Stimulated activated CD8-positive, alpha-beta memory T cell treated with anti-CD3 and anti-CD28 coated beads, Interleukin-7, amount 100 ng/mL, for 1 hour (primary cell): ENCODE measurements at places on chromosomes 13 and 19.

DNA sequence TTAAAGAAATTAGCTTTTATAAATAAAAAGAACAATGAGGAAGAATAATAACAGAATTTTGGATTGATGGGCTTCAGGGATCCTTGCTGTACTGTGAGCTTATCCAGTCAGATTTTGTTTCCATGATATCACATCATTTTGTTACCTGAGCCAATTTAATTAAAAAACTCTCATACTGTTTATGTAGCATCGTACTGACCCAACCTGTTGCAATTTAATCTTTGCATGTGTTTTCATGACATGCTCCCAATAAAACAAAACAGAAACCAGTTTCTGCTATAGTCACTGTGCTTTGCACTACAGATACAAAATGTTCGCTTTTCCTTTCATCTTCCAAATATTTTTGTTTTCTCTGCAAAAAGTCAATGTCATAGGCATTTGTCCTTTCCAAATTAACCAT is 109.7 kb upstream of the RNF113B start:
- DNase-seq: no peak

DNA sequence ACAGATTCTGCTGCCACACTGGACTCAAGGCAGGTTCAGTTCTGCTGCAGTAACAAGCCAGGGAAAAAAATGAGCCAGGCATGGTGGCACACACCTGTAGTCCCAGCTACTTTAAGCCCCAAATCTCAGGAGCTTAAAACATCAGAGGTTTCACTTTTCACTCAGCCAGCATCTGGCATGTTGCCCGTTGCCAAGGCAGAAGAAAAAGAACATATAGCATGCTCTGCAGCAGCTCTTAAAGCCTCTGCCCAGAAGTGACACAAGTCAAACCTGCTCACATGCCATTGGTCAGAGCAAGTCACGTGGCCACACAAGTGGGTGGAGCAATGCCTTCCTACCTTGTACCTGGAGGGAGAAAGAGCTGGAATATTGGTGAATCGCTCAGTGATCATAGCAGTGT is 14.7 kb upstream of the ADGRE5 start:
- peak; percentile 65 for DNase-seq

- DNase-seq: no peak
Observed at GRCh38 chr19:43774103-43774939, 6.5 kb downstream of the KCNN4 start.

GRCh38 chr13:22758245-22758644 is 422.5 kb upstream of the SGCG start:
- no peak for DNase-seq

GRCh38 chr13:68850160-68850559 is 1257.5 kb upstream of the ATXN8OS start:
- DNase-seq: no peak

GRCh38 chr13:51330791-51331190 is 8.7 kb upstream of the SERPINE3 start:
- DNase-seq: no peak

DNA sequence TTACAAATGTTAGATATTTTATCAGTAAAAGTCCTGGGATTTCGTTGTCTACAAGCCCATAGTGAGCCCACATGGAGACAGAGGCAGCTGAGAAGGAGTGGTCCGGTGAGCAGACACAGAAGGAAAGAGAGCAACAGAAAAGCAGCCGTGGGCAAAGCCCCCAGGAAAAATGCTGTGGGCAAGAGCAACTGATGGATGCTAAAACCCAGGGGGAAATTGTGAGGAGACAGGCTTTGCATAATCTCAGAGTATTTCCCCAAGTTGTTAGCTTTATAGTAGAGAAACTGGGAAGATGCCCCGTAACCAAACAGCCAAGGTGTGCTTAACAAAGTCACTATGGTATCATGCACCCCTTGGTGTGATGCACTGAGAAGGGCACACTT is 35.1 kb downstream of the GJA3 start:
- no peak for DNase-seq
